ENCODE measurements at places on chromosomes 4 and X. TPM values are rescaled to one million over a fixed set of nuclear protein-coding genes. Genes with fewer than 3 reads are reported as not detected.

The TASL gene
- 0.93 TPM for polyA plus RNA-seq

The CT55 gene
- polyA plus RNA-seq: not detected

The FRMPD3 gene
- polyA plus RNA-seq: 0.22 TPM

The SLC4A4 gene
- polyA plus RNA-seq: 14.6 TPM

The WDR1 gene
- 170 TPM for polyA plus RNA-seq

DNA sequence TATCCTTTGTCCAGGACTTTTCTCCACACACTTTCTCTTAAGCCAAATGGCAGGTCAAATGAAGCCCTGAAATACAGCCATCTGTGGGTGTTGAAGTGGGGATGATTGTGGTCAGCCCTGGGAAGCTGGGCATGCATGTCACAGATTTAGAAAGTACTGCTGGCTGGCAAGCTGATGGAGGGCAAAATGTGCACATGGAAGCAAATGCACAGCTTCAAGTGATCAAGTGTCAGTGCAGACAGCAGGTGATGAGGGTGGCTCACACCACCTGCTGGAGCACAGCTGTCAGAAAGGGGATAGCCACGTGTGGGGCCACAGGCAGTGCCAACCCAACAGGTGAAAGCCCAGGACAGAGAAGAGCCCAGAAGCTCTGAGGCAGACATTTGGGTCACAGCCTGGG is 40.3 kb upstream of the ATXN3L start:
- DNase-seq: no peak

DNA sequence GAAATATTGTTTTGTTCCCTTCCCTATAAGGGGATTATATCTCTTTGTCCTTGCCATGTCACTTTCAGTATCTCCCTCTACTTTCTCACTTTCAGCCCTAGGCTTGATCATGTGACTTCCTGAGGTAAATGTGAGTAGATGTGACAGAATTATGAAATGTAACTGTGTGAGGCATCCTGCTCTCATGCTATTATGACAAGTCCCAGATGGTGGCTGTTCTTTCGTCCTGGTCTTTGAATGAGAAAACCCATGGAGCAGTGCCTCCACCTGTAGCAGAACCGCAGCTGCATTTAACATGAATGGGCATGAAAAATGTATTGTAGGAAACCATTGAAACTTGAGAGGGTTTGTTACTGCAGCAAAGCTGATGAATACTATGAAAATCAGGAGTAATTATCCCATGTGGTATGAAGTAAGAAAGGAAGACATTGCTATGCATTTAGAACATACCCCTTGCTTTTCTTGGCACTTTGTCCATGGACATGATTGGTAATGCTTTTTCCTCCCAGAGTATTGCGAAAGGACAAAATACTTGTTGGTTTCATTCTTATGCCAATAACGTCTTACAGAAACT is 202.2 kb upstream of the GPRIN3 start:
- no peak for DNase-seq

DNA sequence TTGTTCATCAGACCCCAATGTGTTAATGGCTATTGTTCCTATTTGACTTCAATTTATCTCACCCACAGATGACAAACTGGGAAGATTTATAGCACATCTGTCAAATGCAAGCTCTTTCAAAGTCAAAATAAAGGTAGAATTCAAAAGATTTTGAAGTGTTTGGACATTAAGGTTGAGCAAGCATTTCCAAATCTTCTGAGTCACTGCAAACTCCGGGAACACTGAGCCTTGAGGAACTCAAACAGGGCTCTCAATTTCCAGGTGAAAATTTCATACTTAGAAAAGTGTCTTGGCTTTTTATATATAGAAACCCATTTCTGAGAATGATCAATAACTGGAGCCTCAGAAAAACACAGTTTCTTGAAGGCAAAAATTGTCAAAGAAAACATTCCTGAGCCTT is 199.5 kb upstream of the IGFBP7 start:
- DNase-seq: no peak

DNA sequence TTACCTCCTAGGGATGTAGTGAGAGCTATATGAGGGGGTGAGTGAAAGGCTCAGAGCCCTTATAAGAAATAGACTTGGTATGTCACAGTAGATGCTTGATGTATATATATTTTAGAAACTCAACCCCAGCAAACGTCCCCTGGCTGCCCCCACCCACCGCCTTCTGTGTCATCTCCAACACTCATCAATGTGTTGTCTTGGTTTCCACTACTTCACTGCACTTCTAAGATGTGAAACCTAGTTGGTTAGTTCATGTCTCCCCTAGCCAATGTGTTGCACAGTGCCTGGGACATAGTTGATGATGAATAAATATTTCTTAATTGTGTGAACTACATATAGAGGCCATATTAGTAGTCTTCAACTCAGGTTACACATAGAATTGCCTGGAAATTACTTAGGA is 4.4 kb downstream of the FGFBP2 start:
- no peak for DNase-seq

GRCh38 chrX:69951753-69952152 is 98.0 kb downstream of the AWAT2 start:
- DNase-seq: peak; percentile 21

GRCh38 chr4:57924951-57925350 is 814.8 kb upstream of the IGFBP7 start:
- DNase-seq: no peak

GRCh38 chr4:13989501-13989900 is 362.0 kb upstream of the BOD1L1 start:
- no peak for DNase-seq

DNA sequence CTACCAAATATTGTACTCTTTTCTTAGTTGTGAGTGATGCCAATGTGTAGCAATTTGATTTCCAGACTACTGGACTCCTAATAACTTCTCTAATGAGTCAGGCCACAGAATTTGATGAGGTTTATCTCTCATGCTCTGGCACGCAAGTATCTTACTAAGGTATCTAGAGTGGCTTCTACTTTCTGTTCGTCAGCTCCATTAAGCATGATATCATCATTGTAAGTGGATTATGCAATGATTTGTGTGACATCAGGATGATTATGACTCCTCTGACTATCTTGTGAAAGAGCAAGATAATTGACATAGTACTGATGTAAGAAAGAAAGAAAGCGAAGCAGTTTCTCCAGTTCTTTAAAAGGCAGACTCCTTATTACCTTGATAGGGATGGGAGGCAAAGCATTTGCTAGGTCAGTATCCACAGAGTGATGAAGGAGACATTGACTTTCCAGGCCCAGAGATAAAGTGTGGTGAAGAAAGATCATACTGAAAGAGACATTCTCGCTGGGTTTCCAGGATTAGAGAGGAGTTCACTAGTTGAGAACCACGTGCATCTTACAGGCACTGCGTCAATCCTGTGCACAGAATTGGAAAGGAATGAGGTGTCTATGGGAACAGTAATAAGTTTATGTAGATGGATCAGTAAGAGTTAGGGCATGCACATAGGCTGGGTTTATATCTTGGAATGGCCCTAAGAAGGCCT is 161.9 kb upstream of the STK26 start:
- DNase-seq: no peak

- DNase-seq: no peak
These were observed 23.9 kb upstream of the GPR34 start for GRCh38 chrX:41664908-41665307.

- DNase-seq: no peak
These were observed 651.6 kb upstream of the PITX2 start for GRCh38 chr4:111274486-111274885.

GRCh38 chrX:2546496-2546895 is 45.7 kb upstream of the DHRSX start:
- no peak for DNase-seq

GRCh38 chrX:104707572-104707971 is 141.6 kb downstream of the IL1RAPL2 start:
- DNase-seq: no peak

- peak; percentile 63 for DNase-seq
These were observed 28.1 kb upstream of the MAN2B2 start for GRCh38 chr4:6546681-6547447.

DNA sequence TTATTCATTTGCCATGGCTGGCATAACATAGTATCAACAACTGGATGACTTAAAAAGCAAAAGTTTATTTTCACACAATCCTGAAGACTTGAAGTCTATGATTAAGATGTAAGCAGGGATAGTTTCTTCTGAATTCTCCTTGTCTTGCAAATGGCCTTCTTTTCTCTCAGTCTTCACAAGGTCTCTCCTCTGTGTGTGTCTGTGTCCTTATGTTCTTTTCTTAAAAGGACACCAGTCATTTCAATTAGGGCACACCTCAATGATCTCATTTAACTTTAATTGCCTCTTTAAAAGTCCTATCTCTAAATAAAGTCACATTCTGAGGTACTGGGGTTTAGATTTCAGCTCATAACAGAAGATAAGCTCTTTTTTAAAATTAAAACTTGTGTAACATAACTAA is 399.7 kb downstream of the PABPC4L start:
- no peak for DNase-seq

- no peak for DNase-seq
These were observed 6.1 kb downstream of the SLC7A11 start for GRCh38 chr4:138236037-138236436.

GRCh38 chr4:174089711-174090110 is 193.8 kb downstream of the FBXO8 start:
- no peak for DNase-seq

DNA sequence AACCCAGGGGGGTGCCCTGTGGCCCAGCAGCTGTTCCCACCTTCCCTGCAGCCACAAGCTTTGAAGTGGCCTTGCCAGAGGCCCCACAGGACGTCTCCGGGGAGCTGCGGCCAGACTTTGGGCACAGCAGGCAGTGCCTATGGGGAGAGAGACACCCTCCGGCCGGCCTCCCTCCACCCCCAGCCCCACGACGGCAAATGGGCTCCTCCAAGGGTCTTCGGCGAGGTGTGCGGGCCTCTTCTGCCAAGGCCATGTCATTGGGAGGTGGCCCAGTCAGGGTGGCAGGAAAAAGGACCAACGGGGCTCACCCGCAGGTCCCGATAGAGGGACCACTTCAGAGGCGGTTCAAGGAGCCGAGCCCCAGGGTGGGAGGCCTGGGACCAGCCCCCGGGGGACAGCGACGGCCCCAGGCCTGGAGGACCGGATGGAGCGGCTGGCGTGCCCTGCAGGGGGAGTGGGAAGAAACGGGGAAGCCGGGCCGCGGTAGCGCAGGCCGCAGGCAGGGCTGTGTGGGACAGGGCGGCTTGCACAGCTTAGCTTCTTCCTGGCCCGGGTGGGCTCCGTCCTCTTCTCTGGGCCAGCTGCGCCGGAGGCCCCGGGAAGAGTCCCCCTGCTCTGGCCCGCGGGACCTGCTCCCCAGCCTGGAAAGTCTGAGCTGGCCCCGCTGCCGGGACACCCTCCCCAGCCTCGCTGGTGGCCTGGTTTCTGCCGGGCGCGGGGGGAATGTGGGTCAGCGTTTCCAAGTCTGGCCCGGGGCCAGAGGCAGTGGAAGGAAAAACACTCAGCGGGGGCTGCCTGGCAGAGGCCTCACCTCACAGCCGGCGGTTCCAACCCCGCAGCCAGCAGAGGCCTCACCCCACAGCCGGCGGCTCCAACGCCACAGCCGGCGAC is 21.9 kb upstream of the SPON2 start:
- no peak for DNase-seq

DNA sequence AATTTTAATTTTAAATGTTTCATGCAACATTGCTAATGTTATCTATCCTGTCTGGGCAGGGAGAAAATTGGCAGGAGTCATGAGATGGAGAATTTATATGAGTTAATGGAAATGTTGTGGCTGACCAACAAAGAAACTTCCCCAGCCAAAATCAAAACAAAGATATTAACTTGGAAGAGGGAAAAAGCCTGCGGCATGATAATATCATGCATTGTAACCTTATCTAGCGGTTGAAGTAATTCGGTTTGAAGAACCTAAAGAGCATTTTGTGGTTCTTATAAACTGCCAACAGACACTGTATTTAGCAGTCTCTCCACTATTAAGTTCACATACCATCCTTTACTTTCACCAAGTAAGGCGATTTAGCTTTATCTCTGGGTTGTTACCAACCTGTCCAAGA is 42.3 kb downstream of the DKK2 start:
- DNase-seq: no peak

- no peak for DNase-seq
These were observed 72.8 kb downstream of the MANBA start for GRCh38 chr4:102687982-102688433.

- no peak for DNase-seq
These were observed 95.0 kb downstream of the GEMIN8 start for GRCh38 chrX:13934731-13935130.

DNA sequence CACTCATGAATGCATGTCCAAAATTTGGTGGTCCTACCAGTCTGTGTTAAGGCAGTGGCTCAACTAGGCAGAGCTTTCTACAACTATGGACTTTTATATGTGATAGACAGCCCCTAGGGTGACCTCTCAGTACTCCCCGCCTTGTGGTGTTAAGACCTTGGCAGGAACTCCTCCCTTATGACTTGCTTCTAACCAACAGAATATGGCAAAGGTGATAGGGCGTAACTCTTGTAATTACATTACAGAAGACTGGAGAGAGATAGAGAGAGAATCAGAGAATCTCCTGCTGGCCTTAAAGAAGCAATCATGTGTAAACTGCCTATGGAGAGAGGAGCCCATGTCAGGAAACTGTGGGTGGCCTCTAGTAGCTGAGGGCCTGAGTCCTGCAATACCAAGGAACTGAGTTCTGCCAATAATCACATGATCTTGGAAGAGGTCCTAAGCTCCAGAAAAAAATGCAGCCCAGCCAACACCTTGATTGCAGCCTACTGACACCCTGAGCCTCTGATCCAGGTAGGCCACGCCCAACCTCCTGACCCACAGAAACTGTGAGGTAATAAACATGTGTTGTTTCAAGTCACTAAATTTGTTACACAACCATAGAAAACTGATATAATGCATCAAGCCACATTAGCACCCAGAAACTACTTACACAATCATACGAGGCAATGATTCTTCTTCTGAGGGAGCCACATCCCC is 68.9 kb downstream of the INPP4B start:
- no peak for DNase-seq

DNA sequence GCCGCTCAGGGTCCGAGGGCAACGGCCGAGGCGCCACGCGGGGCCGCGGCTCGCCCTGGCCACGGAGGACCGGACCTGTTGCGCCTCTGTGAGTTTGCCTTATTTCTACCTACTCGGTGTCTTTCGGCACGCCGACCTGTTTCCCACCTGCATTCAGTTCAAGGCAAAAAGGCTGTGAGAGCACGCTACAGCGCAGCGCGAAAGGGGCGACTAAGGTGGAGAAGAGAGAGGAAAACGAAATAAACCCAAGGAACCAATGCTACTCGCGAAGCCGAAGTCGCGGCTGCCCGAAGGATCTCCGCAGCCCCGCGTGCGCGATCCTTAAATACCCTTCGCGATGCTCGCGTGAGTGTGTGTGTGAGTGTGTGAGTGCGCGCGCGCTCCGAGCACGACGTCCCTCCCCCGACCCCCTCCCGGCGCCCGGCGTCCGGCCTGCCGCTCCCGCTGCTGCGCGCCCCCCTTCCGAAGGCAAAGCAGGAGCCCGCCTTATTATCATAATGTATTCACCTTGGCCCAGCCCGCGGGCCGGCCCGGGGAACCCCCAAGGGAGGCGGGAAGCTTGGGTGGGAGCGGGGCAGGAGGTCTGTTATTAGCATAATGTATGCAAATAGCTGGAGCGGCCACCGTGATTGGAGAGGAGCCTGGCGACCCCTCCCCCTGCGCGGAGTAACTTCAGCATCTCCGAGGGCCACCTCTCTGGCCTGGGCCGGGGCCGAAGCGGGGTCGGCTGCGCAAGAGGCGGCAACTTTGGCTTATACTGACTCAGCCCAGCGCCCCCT is at the start of gene COL25A1:
Gene COL25A1, minus strand, starts transcription at position 298 of the 779 bp plus-strand sequence.
- DNase-seq: peak; percentile 63

All from muscle of arm (tissue), 14 donors.